Osteocyte (in vitro differentiated cells): ENCODE measurements at places on chromosomes 5 and 9. TPM values are rescaled to one million over a fixed set of nuclear protein-coding genes. Genes with fewer than 3 reads are reported as not detected.

DNA sequence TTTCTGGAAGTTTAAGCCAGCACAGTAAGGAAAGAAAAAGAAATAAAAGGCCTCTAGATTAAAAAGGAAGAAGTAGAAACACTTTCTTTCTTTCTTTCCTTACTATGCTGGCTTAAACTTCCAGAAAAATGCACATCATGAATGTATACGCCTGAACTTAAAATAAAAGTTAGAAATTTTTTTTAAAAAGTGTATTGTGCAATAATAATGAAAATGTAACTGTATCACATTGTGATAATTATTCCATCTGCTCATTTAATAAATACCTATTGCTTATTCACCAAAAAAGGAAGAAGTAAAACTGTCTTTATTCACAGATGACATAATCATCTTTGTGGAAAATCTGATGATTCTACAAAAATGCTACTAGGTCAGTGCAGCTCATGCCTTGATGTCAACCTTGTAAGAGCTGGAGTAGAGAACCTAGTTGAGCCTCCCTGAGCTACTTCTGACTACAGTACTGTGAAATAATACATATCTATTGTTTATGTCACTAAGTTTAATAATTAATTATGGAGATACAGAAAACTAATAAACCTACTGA is 49.4 kb downstream of the MCTP1 start:
- peaks cover 44% of the 10 kb centered on the region for H3K27me3 ChIP-seq
- DNase-seq = no peak
- H3K4me3 ChIP-seq = no peak overlapping the region
- peaks cover 2% of the 10 kb centered on the region for H3K36me3 ChIP-seq

The PCDHGA5 gene
- 0.13 and 0.16 TPM in 2 replicates for total RNA-seq

DNA sequence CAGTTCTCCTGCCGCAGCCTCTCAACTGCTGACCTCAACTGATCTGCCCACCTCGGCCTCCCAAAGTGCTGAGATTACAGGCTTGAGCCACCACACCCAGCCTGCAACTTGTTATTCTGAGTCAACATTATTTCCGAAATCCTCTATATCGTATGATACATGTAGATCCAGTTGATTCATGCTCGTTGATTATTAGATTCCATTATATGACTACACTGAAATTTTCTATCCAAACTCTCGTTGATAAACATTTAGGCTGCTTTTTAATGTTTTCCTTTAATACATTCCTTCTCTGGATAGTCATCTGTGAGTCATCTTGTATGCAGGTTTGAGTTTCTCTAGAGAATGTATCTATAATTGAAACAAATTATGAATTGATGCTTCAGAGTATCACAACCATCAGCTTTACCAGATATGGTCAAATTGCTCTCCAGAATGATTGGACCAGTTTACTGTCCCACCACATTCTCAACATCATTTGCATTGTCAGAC is 4.1 kb downstream of the CDK7 start:
- H3K36me3 ChIP-seq = peaks cover 22% of the 10 kb centered on the region
- peaks cover 64% of the 10 kb centered on the region for H3K4me1 ChIP-seq
- no peak for DNase-seq
- H3K4me3 ChIP-seq = peak overlapping the region; percentile 59
- H3K27ac ChIP-seq = peak overlapping the region; percentile 85
- H3K27me3 ChIP-seq = no peaks in the 10 kb centered on the region

- no peak overlapping the region for H3K4me3 ChIP-seq
- peak; percentile 88 for DNase-seq
- H3K36me3 ChIP-seq = no peaks in the 10 kb centered on the region
- H3K27me3 ChIP-seq = peaks cover 59% of the 10 kb centered on the region
These were observed 4.6 kb upstream of the SLC25A48 start for GRCh38 chr5:135829681-135830383.

GRCh38 chr9:16070455-16071145 is 517.8 kb downstream of the CCDC171 start:
- peaks cover 24% of the 10 kb centered on the region for H3K4me1 ChIP-seq
- no peak for DNase-seq
- H3K27me3 ChIP-seq = no peaks in the 10 kb centered on the region
- peak overlapping the region; percentile 76 for H3K27ac ChIP-seq
- H3K36me3 ChIP-seq = peaks cover 2% of the 10 kb centered on the region
- no peak overlapping the region for H3K4me3 ChIP-seq

- no peak for DNase-seq
- no peaks in the 10 kb centered on the region for H3K27me3 ChIP-seq
- peaks cover 16% of the 10 kb centered on the region for H3K36me3 ChIP-seq
- no peak overlapping the region for H3K4me3 ChIP-seq
- H3K27ac ChIP-seq = no peak overlapping the region
- peaks cover 2% of the 10 kb centered on the region for H3K4me1 ChIP-seq
These were observed 38.5 kb downstream of the CERT1 start for GRCh38 chr5:75472973-75473372.

- H3K27me3 ChIP-seq = peaks cover 2% of the 10 kb centered on the region
- no peak for DNase-seq
- H3K4me1 ChIP-seq = peaks cover 5% of the 10 kb centered on the region
- no peak overlapping the region for H3K4me3 ChIP-seq
- H3K27ac ChIP-seq = no peak overlapping the region
These were observed 706.1 kb upstream of the PTPRD start for GRCh38 chr9:11318946-11319345.

DNA sequence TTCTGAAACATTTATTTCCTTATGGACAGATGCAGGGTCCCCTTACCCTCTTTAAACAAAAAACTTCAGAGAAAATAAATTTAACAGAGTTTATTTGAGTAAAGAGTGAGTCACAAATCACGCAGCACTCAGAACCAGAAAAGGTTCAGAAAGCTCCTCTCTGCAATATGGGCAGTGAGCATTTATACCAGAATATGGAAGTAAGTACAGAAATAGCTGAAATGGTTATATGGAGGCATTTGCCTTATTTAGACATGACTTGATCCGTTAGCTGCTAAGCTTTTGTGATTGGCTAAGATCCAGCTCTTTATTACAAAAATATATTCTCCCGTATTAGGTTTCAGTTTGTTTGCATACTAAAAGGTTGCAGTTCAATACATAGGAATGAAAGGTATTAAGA is 1554.1 kb downstream of the EFNA5 start:
- DNase-seq = no peak
- peaks cover 23% of the 10 kb centered on the region for H3K4me1 ChIP-seq
- no peak overlapping the region for H3K27ac ChIP-seq
- no peaks in the 10 kb centered on the region for H3K27me3 ChIP-seq
- no peak overlapping the region for H3K4me3 ChIP-seq
- peaks cover 6% of the 10 kb centered on the region for H3K36me3 ChIP-seq

The DRD1 gene
- total RNA-seq = not detected in 2 replicates

GRCh38 chr9:116223926-116224325 is 70.3 kb downstream of the PAPPA start:
- H3K27me3 ChIP-seq = no peaks in the 10 kb centered on the region
- H3K36me3 ChIP-seq = peaks cover 71% of the 10 kb centered on the region
- H3K4me1 ChIP-seq = peaks cover 17% of the 10 kb centered on the region

DNA sequence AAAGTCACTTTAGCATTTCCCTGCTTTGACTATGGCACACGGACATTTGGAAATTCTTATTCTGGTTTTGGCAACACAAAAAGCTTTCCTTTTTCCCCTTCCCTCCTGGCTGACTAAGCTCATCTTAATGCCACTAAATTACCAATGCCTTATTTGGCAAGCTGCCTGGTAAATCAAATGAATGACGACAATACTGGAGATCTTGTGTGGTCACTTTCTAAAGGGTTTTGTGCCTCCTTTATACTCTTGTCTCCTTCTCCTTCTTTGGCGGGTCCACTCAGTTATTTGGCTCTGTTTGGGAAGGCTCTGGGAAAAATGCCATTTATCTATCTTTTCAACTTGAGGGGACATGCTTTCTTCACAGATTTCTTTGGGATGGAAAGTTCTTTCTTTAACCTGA is 34.9 kb downstream of the SH3GL2 start:
- H3K4me3 ChIP-seq = no peak overlapping the region
- H3K27ac ChIP-seq = no peak overlapping the region
- no peaks in the 10 kb centered on the region for H3K4me1 ChIP-seq
- DNase-seq = no peak

GRCh38 chr5:177601577-177602457 is 1.9 kb downstream of the B4GALT7 start:
- peaks cover 3% of the 10 kb centered on the region for H3K36me3 ChIP-seq
- H3K4me1 ChIP-seq = peaks cover 21% of the 10 kb centered on the region
- H3K4me3 ChIP-seq = peak overlapping the region; percentile 38
- no peak for DNase-seq
- peak overlapping the region; percentile 7 for H3K27ac ChIP-seq

DNA sequence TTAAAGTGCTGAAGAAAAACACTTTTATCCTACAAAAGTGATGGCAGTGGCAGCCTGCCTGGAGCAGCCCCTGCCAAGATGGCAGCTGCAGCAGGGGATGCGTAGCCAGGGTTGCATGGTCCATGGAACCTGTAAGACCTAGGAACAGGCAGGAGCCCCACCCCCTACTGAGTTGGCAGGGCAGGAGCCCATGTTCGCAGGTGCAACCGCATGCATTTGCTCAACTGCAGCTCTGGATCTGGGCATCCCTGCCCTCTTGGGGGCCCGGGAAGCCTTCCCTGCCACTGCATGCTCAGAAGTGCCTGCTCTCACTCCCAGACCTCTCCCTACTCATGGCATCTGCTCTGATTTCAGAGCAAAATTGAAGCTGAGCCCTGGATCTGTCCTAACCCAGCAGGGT is 779.6 kb downstream of the CDH18 start:
- H3K4me1 ChIP-seq = no peaks in the 10 kb centered on the region
- no peak overlapping the region for H3K4me3 ChIP-seq
- no peaks in the 10 kb centered on the region for H3K36me3 ChIP-seq
- no peak for DNase-seq

GRCh38 chr5:163916376-163916775 is 411.0 kb downstream of the MAT2B start:
- no peak for DNase-seq
- H3K27me3 ChIP-seq = no peaks in the 10 kb centered on the region
- no peaks in the 10 kb centered on the region for H3K4me1 ChIP-seq
- no peaks in the 10 kb centered on the region for H3K36me3 ChIP-seq
- no peak overlapping the region for H3K27ac ChIP-seq

The PCDHGA9 gene
- 1.6 and 1.9 TPM in 2 replicates for total RNA-seq

DNA sequence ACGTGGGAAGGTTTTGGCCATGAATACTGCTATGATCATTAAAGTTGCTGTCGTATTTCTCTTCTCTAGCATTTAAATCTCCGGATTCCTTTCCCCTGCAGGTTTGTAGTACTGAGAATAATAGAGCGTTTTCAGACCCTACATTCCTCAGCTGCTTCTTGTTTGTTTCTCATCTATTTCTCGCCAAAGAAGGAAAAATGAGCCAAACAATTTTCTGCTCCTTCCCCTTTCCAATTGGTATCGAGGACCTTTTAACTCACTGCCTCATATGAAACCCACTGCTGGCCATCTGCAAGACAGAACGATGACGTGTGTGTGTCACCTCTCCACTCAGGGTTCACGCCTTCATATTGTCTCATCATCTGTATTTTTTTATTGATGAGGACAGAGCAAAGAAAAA is 689.4 kb upstream of the WWC1 start:
- DNase-seq = no peak
- no peak overlapping the region for H3K27ac ChIP-seq
- H3K4me1 ChIP-seq = no peaks in the 10 kb centered on the region
- no peaks in the 10 kb centered on the region for H3K36me3 ChIP-seq
- no peak overlapping the region for H3K4me3 ChIP-seq

DNA sequence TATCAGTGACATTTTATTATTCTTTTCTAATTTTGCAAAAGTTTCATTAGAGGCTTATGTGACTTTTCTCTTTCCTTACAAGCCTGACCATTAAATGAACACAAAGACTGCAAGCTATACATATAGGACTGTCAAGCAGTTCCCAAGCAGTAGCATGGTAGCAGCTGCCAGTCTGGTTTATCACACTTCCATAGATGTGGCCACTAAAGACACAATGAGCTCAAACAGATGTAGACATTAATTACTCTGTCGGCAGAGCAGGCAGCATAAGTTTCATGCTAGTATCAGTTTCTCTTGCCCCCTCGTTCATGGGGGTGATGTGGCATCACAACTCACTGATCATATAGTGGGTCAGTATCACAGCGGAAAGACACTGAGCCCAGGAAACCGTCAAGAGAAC is 89.5 kb downstream of the CDH10 start:
- no peaks in the 10 kb centered on the region for H3K36me3 ChIP-seq
- no peak for DNase-seq
- H3K27ac ChIP-seq = no peak overlapping the region
- no peaks in the 10 kb centered on the region for H3K27me3 ChIP-seq
- H3K4me3 ChIP-seq = no peak overlapping the region

The ELL2 gene
- 50.7 and 50.8 TPM in 2 replicates for total RNA-seq

DNA sequence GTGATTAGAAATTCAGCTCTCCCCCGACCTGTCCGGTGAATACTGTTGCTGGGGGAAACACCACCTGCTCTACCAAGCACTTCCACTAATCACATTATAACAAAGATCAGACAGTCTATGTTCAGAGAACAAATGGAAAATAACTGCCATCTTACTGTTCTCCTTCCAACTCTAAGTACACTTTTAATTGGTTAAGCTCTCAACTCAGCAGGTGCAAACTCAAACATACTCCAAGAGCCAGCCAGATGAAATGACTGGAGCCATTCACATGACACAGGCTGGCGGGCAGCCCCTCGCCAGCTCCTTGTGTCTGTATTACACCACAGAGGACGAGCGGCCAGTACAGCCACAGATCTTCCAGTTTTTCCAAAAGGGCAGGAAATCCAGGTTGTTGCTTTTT is 16.1 kb downstream of the LIFR start:
- no peaks in the 10 kb centered on the region for H3K27me3 ChIP-seq
- DNase-seq = no peak
- no peaks in the 10 kb centered on the region for H3K4me1 ChIP-seq
- H3K4me3 ChIP-seq = no peak overlapping the region

The KLHL9 gene
- 33.6 and 35.2 TPM in 2 replicates for total RNA-seq

DNA sequence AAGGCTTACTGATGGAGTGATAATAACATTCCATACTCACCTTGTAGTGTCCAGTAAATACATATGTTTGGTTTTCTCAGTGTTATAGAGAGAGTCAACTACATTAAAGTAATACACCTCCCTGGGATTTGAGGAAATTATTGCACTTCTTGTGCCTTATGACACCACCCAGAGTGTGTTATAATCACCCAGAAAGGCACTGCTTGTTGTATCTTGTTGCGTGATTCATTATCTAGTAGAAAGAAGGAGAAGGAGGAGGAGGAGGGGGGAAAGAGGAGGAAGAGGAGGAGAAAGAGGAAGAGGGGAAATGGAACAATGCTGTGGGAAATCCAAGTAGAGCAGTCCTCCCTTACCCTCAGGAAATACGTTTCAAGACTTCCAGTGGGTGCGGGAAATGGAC is 661.8 kb upstream of the WWC1 start:
- H3K36me3 ChIP-seq = peaks cover 1% of the 10 kb centered on the region
- H3K4me3 ChIP-seq = no peak overlapping the region
- H3K27me3 ChIP-seq = no peaks in the 10 kb centered on the region
- DNase-seq = no peak

GRCh38 chr5:138596105-138596881 is 21.1 kb upstream of the HSPA9 start:
- no peak overlapping the region for H3K4me3 ChIP-seq
- no peak for DNase-seq
- H3K4me1 ChIP-seq = peaks cover under 1% of the 10 kb centered on the region

GRCh38 chr9:133144142-133144903 is 19.4 kb downstream of the GBGT1 start:
- H3K4me1 ChIP-seq = peaks cover 34% of the 10 kb centered on the region
- H3K36me3 ChIP-seq = no peaks in the 10 kb centered on the region
- peak; percentile 91 for DNase-seq

- no peak overlapping the region for H3K27ac ChIP-seq
- no peak for DNase-seq
- H3K27me3 ChIP-seq = peaks cover 25% of the 10 kb centered on the region
- H3K36me3 ChIP-seq = no peaks in the 10 kb centered on the region
- no peak overlapping the region for H3K4me3 ChIP-seq
These were observed 11.0 kb upstream of the ACER2 start for GRCh38 chr9:19397845-19398244.
